ENCODE measurements at places on chromosomes 12 and 14.

- no peak for DNase-seq
Observed at GRCh38 chr14:38209572-38210557, 2.2 kb downstream of the SSTR1 start.

- DNase-seq, result no peak
Observed at GRCh38 chr14:92863286-92864080, 59.5 kb upstream of the CHGA start.

DNA sequence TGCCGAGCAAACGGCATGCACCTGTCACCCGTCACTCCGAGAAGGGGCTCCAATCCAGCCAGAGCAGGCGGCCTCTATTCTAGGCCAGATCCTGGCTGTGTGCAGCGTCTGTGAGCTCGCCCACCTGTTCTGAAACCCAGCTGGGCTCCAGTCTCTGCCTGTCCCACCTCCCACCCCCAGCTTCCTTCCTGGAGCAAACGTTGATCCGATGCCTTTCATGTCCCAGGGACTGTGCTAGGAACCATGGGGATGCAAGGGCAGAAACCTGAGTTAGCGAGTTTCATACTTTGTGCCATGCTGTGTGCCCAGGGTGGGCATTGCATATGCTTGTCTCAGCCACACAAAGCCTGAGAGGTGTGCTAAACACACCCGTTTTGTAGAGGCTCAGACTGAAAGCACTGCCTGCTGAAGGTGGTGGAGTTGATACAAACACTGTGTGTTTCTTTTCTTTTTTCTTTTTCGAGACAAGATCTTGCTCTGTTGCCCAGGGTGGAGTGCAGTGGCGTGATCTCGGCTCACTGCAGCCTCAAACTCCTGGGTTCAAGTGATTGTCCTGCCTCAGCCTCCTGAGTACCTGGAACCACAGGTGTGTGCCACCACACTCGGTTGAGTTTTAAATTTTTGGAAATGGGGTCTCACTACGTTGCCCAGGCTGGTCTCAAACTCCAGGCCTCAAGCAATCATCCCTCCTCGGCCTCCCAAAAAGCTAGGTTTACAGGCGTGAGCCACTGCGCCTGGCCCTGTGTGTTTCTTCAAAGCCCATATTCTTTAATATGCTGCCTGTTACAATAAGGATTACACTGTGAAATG is 84.1 kb upstream of the MED13L start:
- DNase-seq, result no peak

DNA sequence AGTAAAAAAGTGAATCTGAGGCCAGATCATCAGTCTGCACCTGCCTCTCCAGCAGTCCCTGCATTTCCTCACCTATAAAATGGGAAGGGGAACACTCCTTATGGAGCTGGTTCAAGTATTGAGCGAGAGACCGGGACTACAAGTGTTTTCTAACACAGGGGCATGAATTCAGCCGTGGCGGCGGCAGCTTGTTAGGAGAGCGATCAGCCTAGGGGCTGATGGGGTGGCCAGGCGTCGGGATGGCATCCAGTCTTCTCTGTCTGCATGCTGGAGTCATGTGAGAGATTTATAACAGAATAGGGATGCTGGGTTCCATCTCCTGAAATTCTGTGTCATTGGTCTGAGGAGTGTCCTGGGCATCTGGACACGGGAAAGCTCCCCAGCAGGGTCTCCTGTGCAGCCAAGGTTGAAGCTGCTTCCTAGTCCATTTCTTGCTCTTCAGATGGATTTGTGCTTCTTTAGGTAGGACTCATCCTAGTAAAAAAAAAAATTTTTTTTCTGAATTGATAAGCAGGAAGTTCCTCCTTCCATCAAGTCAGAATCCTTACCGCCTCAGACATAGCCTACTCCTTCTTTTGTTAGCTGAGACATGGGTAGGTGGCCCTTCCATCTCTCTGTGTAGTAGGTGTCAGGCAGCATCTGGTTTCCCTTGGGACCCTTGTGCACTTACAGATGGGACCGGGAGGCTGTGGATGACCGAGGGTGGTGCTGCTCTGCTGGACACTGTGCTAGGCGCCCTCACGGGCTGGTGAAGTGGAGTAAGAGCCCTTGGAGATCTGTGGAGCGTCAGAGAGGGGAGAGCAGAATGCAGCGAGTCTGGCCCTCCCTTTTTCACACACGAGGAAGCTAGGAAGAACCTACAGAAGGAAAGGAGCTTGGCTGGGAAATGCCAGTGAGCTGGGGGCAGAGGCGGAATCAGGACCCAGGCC is 146.7 kb downstream of the TSPAN9 start:
- DNase-seq, result no peak

- no peak for DNase-seq
Observed at GRCh38 chr14:104166698-104167097, 28.3 kb downstream of the KIF26A start.

GRCh38 chr12:53807322-53807860 is 55.6 kb upstream of the CISTR start:
- DNase-seq, result no peak

DNA sequence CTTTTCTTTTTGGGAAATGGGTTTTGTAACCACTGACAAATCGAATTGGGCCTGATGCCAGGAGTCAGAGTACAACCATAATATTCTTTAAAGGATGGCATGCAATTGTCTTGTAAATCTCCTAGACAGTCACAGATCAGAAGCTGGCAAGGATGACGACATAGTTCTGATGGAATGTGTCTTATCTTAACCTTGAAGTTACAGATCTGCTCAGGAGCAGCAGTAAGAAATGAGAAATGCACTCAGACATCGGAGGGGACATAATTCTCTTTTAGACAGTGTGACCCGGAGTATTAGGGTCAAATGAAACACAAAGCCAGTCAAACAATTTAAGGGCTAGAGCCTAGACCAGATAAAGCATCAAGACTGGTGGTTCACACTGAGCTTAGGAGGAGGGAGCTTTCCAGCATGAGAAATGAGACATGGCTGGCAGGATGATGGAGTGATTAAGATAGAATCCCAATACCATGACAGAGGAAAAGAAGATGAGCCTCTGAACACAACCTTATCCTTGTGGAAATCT is 17.5 kb downstream of the CBX5 start:
- no peak for DNase-seq

- DNase-seq, result no peak
Observed at GRCh38 chr12:54009171-54010052, 627 bp downstream of the HOXC8 start.

DNA sequence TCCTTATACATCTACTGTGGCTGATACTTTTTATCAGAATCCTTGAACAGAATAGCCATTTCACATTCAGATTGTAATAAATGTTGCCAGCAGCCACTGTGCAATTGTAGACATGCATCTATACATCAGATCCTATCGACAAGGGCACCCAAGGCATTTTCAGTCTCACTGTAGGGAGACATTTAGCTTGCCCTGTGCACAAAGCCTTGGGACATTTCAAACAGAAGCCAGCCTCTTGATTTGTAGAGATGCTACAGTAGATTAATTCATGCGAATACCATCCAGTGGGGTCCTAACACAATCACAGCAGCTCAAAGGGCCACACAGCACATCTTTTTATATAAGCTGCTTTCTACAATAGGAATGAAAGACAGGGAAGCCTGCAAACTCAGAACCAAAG is 81.4 kb downstream of the SLC8A3 start:
- DNase-seq, result no peak

DNA sequence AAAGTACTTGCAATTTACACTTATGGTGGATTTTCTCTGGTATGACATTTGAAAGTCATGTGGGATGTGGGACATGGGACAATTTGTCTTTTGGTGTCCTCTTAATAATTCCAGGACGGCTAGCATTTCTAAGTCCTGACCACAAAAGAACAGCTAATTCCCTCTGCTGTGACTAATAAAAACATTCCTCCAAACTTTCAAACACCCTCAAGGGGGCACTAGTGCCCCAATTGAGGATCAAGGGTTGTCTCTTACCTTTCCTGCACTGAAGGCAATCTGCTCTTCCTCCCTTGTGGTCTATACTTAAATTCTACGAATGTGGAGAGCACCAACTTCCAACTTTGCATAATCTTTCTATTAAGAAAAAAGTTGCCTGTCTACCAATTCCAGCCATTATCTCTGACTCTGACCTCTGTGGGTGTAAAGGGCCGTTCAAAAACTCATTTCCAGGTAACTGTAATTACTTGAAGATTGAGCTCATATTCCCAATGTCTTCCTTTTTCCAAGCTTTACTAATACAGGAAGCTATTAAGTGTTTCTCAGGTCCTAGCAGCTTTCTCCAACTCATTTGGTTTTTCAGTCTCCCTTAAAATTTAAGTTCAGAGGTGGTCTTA is 210.2 kb downstream of the PTPRO start:
- no peak for DNase-seq

DNA sequence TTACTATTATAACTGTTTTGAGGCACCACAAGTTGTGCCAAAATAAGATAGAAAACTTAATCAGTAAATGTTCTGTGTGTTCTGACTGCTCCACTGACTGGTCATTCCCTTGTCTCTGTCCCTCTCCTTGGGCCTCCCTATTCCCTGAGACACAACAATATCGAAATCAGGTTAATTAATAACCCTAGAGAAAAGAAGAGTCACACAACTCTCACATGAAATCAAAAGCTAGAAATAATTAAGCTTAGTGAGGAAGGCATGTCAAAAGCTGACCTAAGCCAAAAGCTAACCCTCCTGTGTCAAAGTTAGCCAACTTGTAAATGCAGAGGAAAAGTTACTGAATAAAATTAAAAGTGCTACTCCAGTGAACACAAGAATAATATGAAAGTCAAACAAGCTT is 53.8 kb upstream of the CCDC196 start:
- no peak for DNase-seq

- no peak for DNase-seq
Observed at GRCh38 chr12:131647667-131648066, 63.2 kb upstream of the SFSWAP start.

- DNase-seq, result no peak
Observed at GRCh38 chr14:71235875-71236274, 328.6 kb downstream of the PCNX1 start.

DNA sequence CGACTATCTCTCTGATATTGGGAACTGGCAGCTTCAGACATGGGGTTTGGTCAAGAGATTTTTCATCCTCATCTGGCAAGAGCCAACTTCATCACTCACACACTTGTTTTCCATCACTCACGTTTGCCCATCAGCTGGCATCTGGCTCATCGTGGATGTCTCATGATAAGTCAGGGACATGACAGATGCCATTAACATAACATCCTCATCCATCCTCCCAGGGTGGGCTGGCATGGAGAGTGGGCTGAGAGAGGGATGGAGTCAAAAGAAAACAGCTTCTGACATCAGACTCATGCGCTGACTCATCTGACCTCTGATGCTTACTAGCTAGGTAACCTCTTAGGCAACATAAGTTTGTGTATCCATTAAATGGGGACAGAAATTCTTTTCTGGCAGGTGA is 1.8 kb upstream of the VSX2 start:
- DNase-seq, result no peak

DNA sequence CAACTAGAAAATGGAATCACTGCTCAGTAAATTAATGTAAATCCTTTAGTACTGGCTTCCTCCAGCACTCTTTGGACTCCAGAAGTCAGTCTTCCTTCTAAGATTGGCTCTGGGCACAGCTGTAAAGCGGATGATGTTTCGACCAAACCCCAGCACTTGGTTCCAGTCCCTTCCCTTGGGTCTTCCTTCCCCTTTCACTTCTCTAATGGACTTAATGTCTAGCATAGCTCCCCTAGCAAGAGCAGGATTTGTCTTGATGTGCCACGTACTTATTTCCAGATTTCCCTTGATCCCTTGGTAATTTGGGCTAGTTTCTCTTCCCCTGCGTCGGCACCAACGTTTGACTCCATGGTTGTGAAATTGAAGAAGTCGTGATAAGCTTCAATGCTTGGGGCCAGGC is 28.3 kb downstream of the C12orf75 start:
- DNase-seq, result no peak

- DNase-seq, result no peak
Observed at GRCh38 chr12:94186278-94187241, 38.2 kb downstream of the PLXNC1 start.

GRCh38 chr12:130711756-130712155 is 4.3 kb downstream of the RIMBP2 start:
- DNase-seq, result no peak

DNA sequence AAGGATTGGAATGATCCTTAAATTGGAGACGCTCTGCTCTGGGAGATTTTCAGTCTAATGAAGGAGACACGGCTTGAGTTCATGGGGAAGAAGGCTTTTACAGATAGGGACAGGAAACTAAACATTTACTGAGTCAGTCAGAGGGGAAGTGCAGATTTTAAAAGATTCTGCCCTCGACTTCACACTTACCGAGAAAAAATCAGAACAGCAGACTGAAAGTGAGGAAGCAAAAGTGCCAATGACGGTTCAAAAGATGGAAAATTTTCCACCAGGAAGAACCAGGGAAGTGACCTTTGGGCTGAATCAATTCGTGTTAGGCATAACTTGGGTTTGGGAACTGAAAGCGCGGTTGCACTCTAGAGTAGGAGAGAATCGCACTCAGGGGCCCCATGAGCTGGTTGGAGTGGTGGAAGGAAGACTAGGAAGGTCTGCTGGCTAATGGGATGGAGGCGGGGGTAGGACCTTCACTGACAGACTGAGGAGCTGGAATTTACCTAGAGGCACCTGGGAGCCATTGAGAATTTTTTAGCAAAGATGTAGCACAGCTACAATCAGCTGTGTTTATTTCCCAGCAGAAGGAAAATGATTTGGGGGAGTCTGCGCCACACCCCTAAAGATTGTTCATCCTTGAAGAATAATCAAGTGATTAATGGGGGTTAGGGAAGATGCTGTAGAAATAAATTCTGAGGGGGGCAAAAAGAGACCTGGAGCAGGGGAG is 1.2 kb downstream of the KCNK13 start:
- DNase-seq, result no peak

- no peak for DNase-seq
Observed at GRCh38 chr14:73289308-73289707, 52.0 kb downstream of the PAPLN start.

GRCh38 chr14:99728981-99729451 is 44.9 kb downstream of the CYP46A1 start:
- no peak for DNase-seq

DNA sequence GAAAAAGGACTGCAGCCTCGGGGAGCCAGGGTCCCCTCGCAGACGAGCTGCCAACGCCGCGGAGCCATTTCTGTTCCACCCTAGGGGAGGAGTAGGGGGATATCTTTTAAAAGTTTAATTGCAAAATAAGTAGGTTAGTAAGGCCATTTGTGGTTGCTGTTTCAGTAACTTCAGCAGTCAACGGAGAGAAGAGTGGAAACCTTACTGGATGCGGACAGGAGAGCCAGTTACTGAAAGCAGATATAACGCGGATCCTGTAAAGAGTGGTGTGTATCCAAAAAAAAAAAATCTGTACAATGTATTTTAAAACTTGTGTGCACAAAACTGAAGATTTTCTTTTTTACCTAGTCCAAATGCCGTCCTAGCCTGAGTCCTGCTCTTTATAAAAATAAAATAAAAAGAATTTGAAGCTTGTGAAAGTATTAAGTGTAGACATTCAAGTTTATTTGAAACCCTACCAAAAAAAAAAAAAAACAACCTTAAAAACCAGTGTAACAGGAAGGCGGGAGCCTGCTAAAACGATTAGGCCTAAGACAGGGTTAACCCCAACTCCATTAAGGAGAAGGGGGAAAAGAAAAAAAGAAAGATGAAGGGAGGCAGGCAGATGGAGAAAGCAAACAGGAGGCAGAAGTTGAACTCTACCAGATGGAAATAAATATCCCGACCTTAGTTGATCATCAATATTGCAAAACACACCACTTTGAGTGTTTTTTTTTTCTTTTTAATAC is 1.0 kb upstream of the BTG1 start:
- no peak for DNase-seq
